ENCODE measurements at places on chromosomes 3 and 15.

DNA sequence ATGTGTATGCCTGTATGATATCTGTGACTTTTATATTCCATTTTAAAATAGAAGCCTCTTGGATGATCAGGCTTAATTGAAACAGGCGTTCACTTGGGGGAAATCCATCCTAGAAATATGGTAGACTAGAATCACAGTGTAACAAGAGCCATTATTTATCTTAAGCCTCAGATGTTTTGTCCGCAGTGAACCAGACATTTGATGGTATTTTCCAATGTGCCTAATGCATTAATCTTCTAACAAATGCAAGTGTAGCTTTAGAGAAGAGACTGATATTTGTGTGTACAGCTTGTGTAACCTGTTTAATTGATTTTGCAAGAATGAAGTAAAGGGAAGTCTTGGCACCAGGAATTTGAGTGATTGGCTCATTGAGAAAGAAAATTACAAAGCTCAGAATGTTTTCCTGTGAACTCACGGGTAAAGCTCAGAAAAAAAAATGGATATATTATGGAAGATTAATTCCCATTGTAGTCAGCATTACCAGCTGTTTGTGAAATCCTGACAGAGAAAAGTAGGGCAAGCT, 155.7 kb downstream of the SV2B start:
- peak; percentile 39 for ATAC-seq

DNA sequence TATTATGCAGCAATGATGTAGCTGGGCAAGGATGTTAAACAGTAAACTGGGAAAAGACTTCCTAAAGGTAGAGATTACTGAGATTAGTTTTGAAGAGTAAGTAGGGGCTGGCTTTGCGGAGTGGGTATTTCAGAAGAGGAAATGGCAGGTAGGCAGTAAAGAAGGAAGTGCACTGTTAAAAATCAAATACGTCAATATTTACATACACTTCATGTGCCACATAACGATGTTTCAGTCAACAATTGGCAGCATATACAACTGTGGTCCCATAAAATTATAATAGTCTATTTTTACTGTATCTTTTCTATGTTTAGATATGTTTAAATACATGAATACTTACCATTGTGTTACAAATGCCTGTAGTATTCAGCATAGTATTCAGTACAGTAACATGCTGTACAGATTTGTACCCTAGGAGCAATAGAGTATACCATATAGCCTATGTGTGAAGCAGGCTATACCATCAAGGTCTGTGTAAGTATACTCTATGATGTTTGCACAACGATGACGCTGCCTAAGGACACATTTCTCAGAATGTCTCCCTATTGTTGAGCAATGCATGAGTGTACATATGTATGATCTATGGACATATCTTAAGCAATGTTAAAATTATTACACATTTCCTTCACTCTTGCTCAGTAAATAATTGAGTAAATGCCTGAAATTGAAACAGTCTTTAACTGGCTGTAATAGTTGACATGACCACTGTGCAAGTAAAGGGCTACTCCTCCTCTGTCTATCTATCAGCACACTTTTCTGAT, 196.7 kb downstream of the ISL2 start:
- ATAC-seq: peak; percentile 36

DNA sequence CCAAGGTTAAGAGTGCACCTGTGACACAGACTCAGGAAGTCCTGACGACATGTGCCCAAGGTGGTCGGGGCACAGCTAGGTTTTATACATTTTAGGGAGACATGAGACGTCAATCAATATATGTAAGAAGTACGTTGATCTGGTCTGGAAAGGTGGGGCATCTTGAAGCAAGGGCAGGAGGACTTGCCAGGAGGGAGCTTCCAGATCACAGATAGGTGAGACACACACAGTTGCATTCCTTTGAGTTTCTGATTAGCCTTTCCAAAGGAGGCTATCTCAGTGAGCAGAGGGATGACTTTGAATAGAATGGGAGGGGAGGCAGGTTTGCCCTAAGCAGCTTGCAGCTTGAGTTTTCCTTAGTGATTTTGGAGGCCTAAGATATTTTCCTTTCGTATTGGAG, 257.4 kb downstream of the CGGBP1 start:
- no peak for ATAC-seq

DNA sequence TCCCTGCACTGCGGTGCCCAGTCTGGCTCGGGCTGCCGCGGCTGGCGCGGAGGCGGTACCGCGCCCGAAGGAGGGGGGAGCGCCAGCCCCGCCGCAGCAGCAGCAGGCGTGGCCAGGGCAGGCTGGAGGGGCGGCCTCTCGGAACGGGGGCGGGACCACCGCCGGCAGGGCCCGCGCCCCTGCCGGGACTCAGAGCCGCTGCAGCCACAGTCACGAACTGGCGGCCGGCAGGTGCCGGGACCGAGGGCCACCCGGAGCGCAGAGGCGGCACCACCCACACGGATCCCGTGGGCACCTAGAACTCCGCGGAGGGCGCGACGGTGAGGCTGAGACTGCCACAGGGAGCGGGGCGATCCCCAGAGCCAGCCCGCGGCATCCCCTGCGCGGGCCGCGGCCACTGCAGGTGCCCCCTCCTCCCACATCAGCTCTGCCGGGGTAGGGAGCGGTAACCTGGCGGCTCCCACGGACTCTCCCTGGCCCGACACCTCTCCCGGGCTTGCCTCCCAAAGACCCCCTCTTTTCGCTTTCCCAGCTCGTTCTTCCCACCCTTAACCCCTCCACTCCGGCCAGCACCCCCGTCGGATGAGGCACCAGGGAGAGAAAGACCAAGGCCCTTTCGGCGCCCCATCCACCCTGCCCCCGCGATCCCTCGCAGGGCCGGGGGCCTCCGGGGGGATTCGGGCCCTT, at the start of gene VWA5B2:
Gene VWA5B2 (plus strand): TSS at position 192 of the 687 bp plus-strand sequence. CDS start 944 bp downstream, outside the sequence.
- peak; percentile 85 for ATAC-seq

DNA sequence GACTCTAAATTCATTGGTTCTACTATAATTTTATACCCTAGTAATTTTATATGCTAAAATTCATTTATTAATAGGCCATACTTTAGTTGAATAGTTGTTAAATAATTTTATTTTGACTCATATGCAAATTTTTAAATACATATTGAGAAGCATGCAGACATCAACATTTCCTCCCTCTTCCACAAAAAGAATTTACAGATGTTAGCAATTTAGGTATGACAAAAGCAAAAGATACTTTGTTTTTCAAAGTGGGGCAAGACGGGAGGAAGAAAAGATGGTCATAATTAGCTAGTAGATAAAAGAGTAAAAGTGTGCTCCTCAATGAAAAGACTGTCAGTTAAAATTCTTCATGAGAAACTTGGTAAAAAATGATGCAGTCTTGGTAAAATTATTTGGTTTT, 148.9 kb upstream of the TSPAN3 start:
- ATAC-seq: no peak

GRCh38 chr3:160098261-160098908, 109.8 kb downstream of the IL12A start:
- no peak for ATAC-seq

- ATAC-seq: peak; percentile 34
These were observed 136.4 kb downstream of the MAGI1 start for GRCh38 chr3:65902304-65902793.

- peak; percentile 36 for ATAC-seq
These were observed 28.4 kb downstream of the THSD4 start for GRCh38 chr15:71143373-71144310.

GRCh38 chr3:50164984-50165909, 10.1 kb downstream of the SEMA3F start:
- ATAC-seq: peak; percentile 16

DNA sequence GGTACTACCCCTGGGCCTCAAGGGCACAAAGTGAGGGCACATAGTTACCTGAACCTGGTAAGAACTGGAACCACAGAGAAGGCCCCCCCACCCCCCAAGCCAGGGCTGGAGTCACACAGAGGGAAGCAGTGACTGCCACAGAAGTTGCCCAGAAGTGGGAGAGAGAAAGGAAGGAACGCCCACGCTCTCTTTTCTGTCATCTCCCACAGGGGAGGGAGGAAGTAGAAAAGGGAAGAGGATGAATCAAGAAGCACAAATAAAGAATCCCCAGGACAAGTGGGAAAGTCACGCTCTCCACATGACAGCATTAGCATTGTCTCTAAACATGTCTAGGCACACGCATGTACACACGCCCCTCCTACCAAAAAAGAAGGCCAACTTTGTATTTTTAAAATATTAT, 114.7 kb upstream of the FRMD4B start:
- no peak for ATAC-seq

GRCh38 chr3:180311242-180311641, 274.5 kb upstream of the PEX5L start:
- ATAC-seq: no peak

- ATAC-seq: peak; percentile 91
These were observed 20.3 kb upstream of the FRMD4B start for GRCh38 chr3:69406163-69406562.

GRCh38 chr15:64651601-64652191, 123.7 kb downstream of the RBPMS2 start:
- ATAC-seq: no peak

GRCh38 chr15:76057332-76058000, 2.3 kb upstream of the TMEM266 start:
- no peak for ATAC-seq

GRCh38 chr3:277873-278272, 81.3 kb downstream of the CHL1 start:
- no peak for ATAC-seq

DNA sequence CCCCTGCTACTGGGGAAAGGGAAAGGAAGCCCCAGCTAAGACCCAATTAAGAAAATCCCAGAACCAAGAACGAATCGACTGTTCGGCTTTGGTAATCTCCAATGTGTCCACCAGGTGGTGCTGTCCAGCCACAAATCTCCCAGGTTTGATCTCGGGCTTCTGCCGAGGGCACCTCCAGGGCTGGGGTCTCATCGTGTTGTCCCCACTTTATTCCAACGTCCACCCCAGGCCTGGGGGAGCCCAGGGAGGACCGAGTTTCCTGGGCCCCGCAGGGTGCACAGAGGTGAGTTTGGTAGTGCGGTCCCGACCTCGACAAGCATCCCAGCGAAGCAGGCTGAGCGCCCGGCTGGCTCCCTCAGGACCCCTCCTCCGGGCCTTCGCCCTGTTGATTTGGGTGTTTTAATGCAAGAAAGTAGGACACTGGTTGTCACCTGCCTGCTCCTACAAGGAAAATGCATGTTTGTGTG, 185.1 kb downstream of the GOLGA6L6 start:
- peak; percentile 42 for ATAC-seq

- ATAC-seq: no peak
These were observed 10.6 kb downstream of the CAND2 start for GRCh38 chr3:12807066-12807465.

DNA sequence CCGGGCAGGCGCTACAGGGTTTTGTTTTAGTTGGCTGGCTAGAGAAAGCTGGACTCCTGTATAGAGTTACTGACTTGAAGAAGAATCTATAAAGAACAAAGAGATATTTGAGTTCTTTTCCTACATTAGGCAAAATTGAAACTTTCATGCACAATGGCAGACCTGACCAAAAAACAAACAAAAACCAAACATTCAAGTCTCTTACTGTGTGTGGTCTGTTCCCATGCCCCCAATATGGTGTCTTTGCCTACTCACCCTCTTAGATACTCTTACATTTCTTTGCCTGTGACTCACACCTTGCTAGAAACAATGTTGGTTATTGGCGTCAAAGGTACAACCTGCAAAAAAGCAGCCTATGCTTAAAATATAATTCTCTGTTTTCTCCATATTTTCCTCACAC, 109.5 kb upstream of the TMC3 start:
- ATAC-seq: no peak

- no peak for ATAC-seq
These were observed 1.4 kb upstream of the MUC13 start for GRCh38 chr3:124935794-124936542.

- ATAC-seq: no peak
These were observed 429.5 kb downstream of the NAALADL2 start for GRCh38 chr3:175288621-175289020.

DNA sequence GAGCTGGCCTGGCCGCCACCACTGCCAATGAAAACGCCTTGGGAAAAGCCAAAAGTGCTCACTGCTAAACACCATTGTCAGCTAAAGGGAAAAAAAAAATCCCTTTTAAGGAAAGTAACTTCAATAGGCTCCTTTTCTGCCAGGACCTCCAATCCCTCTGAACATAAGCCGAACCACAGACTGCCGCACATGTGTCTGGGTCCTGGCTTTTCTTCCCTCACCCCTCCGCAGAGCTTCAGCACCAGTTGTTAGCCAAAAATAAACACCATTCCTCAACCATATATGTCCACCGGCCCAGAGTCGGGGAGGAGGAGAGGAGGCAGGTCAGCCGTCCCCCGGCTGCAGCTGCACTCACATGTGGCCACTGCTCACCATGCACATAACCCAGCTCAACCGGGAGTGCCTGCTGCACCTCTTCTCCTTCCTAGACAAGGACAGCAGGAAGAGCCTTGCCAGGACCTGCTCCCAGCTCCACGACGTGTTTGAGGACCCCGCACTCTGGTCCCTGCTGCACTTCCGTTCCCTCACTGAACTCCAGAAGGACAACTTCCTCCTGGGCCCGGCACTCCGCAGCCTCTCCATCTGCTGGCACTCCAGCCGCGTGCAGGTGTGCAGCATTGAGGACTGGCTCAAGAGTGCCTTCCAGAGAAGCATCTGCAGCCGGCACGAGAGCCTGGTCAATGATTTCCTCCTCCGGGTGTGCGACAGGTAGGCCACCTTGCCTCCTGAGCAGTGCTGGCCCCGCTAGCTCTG, at the start of gene FBXL22:
Gene FBXL22 (plus strand): TSS at position 350 of the 753 bp plus-strand sequence. CDS start 6 bp downstream, at position 356.
- ATAC-seq: peak; percentile 1

DNA sequence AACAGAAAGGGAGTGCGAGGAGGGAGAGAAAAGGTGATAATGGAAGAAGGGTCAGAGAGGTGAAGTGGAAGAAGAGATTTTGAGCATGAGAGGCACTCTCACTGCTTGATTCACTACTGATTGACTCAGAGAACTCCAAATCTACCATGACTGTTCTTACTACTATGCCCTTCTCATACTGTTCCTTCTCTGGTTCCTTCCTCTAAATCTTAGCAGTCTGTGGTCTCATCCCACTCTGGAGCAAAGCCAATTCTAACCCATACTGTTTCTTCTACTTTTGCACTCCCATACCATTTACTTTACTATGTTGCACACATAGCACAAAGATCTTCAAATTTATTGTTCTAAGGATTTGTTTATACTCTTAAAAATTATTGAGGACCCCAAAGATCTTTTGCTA, 100.8 kb downstream of the DTWD1 start:
- ATAC-seq: no peak

GRCh38 chr3:132222868-132223538, 94.2 kb upstream of the ACP3 start:
- ATAC-seq: no peak

DNA sequence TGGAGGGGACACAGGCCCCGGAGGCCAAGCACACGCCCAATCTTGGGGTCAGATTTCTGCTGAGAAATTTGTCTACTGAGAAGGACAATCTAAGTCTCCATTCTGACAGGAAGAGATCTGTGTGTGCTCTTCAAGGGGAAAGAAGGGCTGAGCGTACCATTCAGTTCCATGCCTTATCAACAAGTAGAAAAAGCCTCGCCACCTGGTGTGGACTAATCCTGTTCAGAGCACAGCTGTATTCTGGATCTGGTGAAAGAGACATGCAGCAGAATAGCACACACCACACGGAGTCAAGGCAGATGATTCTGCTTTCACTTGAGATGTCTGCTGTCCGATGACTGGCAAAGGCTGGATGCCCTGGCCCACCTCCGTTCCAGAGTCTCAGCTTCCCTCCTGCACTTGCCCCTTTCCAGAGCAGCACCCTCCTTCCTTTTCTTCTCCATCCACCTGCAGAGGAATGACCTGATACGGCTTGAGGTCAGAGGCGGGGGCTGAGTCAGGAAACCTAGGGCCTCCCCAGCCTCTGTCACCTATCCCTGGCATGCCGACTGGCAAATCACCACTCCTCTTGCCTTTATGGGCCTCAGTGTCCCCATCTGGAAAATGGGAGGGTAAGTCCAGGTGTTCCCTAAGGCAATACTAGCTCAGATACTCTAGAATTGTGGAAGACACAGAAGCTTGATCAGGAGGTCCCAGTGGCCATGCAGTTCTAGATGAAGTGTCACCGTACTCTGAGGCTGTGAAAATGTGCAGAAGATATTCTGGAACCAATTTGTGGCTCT, 36.9 kb upstream of the CTSH start:
- no peak for ATAC-seq

Data from motor neuron (in vitro differentiated cells).